ENCODE measurements at places on chromosomes 6 and 20. TPM values are rescaled to one million over a fixed set of nuclear protein-coding genes. Genes with fewer than 3 reads are reported as not detected.

DNA sequence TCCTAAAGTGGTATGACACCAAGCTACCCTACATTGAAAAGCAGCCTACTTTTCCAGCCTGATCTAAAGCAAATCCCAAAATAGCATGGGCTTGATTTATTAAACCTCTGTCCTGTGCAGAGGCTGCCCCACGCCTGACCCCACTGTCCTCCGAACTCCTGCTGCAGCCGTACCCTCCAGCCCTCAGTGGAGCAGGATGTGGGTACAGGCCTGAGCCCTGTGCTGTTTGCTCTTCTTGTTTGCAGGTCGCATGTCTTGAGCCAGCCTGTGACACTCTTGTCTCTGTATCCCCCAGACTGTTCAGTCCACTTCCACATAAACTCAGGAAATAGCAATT lies 61.2 kb downstream of the RPP40 start:
- peaks cover 31% of the 10 kb centered on the region for H3K4me1 ChIP-seq
- H3K27ac ChIP-seq: peak overlapping the region; percentile 68

GRCh38 chr20:38277285-38277684 lies 16.8 kb upstream of the KIAA1755 start:
- DNase-seq: no peak
- H3K4me3 ChIP-seq: no peak overlapping the region
- peaks cover 57% of the 10 kb centered on the region for H3K4me1 ChIP-seq
- no peaks in the 10 kb centered on the region for H3K27me3 ChIP-seq
- 0 out of 2 replicates have a peak overlapping the region, but pooled peaks have one; percentile 96 for H3K27ac ChIP-seq

The MAS1 gene
- not detected for total RNA-seq

GRCh38 chr20:35546127-35546526 lies 4.2 kb downstream of the ERGIC3 start:
- H3K36me3 ChIP-seq: peaks cover 26% of the 10 kb centered on the region
- no peaks in the 10 kb centered on the region for H3K27me3 ChIP-seq
- peaks cover 8% of the 10 kb centered on the region for H3K4me1 ChIP-seq
- DNase-seq: no peak

DNA sequence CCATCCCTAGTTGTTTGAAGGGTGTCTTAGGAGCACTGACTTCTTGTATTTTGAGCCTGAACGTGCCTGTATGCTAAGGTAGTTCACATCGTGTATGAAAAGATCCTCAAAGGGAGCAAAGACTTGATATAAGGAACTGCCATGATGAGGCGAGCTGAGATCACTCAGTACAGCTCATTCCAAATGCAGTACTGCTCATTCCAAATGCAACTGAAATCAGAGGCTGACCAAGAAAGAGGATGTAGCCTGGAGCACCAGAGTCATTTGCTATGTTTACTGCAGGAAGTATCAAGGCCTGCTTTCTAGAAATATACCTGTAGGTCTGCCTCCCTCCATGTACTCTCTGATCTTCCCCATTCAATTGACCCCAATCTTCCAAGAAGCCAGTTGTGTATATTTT lies 832.2 kb downstream of the EYS start:
- H3K27ac ChIP-seq: no peak overlapping the region
- no peak overlapping the region for H3K4me3 ChIP-seq
- no peaks in the 10 kb centered on the region for H3K27me3 ChIP-seq
- H3K36me3 ChIP-seq: no peaks in the 10 kb centered on the region
- H3K4me1 ChIP-seq: no peaks in the 10 kb centered on the region
- DNase-seq: no peak

GRCh38 chr20:14142171-14142570 lies 146.9 kb downstream of the MACROD2 start:
- DNase-seq: peak; percentile 62
- H3K27me3 ChIP-seq: no peaks in the 10 kb centered on the region
- no peaks in the 10 kb centered on the region for H3K36me3 ChIP-seq
- H3K4me1 ChIP-seq: peaks cover 11% of the 10 kb centered on the region
- H3K27ac ChIP-seq: no peak overlapping the region

The PTPN1 gene
- 27.9 TPM for total RNA-seq

The CST1 gene
- not detected for total RNA-seq

- no peaks in the 10 kb centered on the region for H3K4me1 ChIP-seq
- H3K27me3 ChIP-seq: no peaks in the 10 kb centered on the region
- no peak overlapping the region for H3K4me3 ChIP-seq
- no peak for DNase-seq
These were observed 43.3 kb downstream of the DUSP22 start for GRCh38 chr6:335572-335971.

DNA sequence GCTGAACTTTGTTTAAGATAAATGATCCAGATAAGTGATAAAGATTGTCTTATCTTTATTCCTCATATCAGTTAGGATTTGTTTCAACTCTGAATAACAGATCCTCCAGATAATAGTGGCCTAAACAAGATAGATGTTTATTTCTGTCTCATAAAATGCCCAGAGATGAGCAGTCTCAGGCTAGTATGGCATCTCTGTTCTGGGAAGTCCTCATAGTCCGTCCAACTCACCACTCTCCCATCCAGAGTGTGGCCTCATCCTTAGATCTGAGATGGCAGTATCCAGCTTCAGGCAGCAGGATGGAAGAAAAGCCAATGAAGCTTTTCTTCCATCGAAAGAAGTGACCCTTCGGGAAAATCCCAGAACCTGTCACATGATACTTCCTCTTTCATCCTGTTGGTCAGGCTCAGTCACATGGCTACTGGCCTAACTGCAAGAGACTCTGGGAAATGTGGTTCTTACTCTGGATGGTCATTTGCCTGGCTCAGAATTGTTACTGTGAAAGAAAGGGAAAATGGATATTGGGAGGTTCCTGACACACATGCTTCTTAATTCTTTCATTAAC lies 29.4 kb upstream of the TAGAP start:
- no peaks in the 10 kb centered on the region for H3K36me3 ChIP-seq
- H3K4me1 ChIP-seq: no peaks in the 10 kb centered on the region
- peaks cover 28% of the 10 kb centered on the region for H3K27me3 ChIP-seq
